ENCODE measurements at places on chromosomes 3 and 15.

DNA sequence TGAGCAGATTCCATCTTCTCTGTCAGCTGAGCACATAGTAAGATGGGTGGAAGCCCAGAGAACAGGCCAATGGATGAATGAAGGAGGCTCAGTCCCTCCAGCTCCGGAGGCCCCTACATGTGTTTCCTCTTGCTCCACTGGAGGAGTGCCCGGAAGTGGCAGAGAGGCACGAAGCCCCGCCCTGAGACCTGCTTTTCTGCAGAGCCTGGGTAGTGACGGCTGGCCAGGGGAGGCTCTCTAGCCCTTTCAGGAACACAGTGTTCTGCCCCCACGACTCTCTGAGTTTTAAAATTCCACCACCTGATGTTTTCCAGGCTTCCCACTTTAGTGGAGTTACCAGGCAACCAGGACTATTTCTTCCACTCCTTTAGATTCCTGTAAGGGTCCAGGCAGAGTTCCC is 149.4 kb upstream of the SLC6A11 start:
- no peak for DNase-seq

DNA sequence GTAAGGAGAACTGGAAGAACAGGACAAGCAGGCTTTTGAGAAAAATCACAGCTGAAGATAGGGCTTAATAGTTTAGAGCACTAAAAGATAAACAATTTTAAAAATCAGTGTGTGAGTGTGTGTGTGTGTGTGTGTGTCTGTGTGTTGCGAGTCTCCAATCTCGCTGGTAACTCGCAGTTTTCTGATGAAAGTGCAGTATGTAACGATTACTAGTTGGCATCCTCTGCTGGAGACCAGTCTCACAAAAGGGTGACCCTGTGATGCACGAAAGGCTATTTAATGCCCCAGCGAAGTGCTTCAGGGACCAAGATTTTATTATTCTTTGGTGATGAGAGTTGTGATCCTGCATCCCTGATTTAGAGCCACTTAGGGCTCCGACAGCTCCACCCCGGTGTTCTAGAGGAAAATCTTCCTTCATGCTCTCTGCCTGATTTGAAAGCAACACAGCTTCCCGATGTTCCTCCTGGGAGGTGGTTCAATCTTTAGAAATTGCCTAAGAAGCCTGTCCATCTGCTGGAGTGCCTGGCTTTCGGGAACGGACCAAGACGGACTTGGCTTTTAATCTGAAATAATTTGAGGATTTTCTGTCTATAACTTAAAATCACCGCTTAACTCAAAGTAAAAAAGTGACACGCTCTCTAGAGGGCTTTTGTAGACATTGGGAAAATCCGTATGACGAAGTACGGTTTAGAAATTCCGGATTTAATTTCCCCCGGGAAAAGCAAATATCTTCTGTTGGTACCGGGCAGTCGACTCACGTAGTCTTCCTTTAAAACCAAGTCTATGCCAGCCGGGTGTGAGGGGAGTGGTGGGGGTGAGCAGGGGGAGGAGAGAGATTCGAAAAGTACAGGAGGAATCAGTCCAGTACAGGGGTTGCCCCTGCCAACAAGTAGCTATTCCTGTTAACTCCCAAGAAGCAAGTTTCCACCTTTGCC is 1.1 kb upstream of the ALCAM start:
- DNase-seq, result peak; percentile 75

- DNase-seq, result no peak
These were observed 106.7 kb upstream of the AGBL1 start for GRCh38 chr15:85972805-85973540.

DNA sequence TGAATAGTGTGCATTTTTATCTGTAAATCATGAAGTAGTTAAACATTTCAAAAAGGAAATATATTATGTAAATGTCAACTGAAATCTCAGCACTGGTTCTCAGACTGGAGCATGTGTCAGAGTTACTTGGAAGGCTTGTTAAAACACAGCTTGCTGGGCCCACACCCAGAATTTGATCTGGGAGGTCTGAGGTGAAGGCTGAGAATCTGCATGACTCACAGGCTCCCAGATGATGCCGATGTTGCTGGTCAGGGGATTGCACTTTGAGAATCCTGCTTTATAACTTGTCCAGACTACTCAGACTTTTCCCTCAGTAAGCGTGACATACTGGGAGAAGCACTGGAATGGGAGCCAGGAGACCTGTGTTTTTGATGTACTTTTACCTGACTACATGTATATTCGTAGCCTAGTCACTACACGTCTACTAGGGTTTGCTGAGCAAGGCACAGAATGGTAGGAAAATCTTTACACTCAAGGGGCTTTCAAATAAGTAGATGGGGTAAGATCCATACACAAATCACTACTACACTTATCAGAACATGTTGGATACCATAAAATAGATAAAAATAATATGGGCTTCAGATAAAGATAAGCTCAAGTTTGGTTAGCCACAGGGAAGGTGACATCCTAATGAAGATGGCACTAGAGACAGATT is 77.1 kb upstream of the MEX3B start:
- DNase-seq, result peak; percentile 100

DNA sequence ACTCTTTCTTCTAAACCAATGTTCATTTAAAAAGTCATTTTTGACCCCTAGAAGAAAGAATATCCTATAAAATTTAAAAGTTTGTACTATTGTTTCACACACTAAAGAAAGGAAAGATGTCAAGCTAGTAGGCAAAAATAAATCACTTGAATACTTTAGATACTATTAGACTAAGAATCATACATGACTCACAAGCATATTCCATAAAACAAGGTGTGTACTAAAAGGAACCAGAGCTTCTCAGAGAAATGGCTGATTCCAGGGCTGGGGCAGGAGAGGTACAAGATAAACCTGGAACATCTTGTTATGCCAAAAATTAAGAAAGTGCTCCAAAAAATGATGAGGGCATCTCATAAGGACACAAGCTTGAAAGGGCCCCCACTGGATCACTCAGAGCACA is 8.7 kb downstream of the DLG1 start:
- DNase-seq, result peak; percentile 73

DNA sequence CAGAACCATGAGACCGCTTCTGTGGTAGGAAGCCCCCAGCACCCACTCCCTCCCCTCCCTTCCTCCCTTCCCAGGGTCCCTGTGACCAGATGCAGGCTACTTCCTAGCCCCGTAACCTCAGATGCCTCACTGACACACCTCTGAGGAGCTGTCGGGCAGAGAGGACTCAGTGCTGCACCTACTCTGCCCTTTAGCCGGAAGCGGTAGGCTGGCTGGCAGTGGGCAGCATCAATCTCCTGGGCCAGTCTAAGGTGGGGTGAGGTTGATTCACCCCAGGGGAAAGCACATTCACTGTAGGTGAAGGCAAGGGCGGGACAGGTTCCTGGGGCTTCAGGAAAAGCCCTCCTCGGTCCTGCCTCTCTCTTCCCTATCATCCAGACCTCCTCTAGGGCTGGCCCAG is 19.1 kb downstream of the CSRNP1 start:
- no peak for DNase-seq

- DNase-seq, result no peak
These were observed 7.2 kb upstream of the ABHD10 start for GRCh38 chr3:111971533-111972130.

- no peak for DNase-seq
These were observed 60.5 kb downstream of the SH3BP5 start for GRCh38 chr3:15271785-15272381.
